ENCODE measurements at places on chromosomes 1 and 21. TPM values are rescaled to one million over a fixed set of nuclear protein-coding genes. Genes with fewer than 3 reads are reported as not detected.
A peak's percentile ranks its signal among the peaks of the same experiment; 100 is the strongest.

GRCh38 chr21:15206514-15206913 lies 141.7 kb upstream of the NRIP1 start:
- no peak for DNase-seq

- DNase-seq, result no peak
These were observed 124.3 kb upstream of the CACNA1E start for GRCh38 chr1:181359012-181359411.

- DNase-seq, result no peak
These were observed 2.6 kb downstream of the GPR161 start for GRCh38 chr1:168134132-168134531.

GRCh38 chr1:216710055-216710454 lies 13.2 kb downstream of the ESRRG start:
- no peak for DNase-seq

GRCh38 chr1:109623601-109624161 lies 4.0 kb downstream of the AMPD2 start:
- DNase-seq, result peak; percentile 83

The SIPA1L2 gene
- total RNA-seq, result 22.6 TPM

DNA sequence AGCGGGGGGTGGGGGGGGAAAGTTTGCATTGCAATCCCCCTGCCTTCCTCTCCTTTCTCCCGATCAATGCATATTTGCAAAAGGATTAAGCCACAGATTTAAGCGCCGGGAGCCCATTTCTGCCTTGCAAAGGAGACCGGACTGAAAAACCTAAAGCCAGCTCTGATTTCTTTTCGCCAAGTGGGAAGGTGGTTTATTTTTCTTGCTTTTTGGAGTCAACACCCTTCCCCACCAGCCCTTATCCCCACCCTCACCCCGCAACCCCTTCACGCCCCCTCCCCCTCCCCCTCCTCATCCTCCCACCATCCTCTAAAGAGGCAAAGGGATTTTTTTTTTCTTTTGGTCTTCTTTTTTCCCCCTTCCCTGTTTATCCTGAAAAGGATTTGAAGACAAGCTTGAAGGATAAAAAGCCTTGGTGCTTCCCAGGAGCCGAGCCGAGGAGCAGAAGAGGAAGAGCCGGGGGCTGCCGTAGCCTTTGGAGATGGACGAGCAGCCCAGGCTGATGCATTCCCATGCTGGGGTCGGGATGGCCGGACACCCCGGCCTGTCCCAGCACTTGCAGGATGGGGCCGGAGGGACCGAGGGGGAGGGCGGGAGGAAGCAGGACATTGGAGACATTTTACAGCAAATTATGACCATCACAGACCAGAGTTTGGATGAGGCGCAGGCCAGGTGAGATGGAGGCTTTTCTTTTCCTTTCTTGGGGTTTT lies 513 bp downstream of the PBX1 start:
- peak; percentile 88 for DNase-seq

GRCh38 chr1:234778221-234779159 lies 168.5 kb upstream of the IRF2BP2 start:
- DNase-seq, result peak; percentile 89

DNA sequence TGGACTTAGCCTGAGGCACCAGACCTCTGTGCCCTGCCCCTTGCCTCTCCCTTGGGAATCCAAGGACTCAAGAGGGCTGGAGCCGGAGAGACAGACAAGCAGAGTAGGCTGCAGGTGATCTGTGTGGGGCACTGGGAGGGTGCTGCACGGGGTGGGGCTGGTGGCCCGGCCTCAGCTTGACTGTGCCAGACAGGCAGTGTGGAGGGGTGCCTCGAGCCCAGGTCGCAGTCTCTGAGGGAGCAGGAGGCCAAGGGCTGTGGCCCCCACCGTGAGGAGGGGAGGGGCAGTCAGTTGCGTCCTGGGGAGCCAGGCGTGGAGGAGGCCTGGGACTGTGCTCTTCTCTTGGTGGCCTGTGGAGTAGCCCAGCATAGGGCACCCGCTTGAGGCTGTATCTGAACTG lies 4.0 kb downstream of the GABRD start:
- no peak for DNase-seq

The MX2 gene
- total RNA-seq, result 1.9 TPM

The MECR gene
- total RNA-seq, result 25.6 TPM

The C1QB gene
- total RNA-seq, result 97.0 TPM

DNA sequence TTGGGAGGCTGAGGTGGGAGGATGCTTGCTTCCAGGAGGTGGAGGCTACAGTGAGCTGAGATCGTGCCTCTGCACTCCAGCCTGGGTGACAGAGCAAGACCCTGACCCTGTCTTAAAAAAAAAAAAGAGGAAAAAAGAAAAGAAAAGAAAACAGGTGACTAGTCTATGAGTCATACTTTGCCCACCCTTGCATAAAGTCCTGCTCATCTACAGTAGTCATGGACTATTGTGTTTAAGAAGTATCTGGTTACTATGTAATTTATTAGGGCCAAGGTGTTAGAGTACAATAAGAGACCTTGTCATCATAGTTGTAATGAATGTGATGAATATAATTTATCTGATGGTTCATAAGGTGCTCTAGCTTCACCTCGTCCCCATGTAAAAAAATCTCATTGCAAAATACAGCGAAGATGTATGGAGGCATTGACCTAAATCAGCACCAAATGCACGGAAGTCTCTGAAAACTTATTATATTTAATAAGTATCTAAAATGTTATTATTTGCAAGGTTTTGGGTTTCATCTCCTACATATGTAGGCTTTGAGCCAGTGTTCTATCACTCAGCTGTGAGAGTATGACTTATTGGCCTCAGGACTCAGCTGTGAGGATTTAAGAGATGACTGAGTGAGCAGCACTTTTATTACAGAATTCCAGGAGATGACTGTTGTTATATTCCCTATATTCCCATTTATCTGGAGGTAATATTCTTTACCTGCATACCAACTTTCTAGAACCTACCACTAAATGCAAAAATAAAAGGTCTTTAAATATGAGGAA lies 19.9 kb upstream of the KCNJ6 start:
- no peak for DNase-seq
